ENCODE measurements at places on chromosomes 5 and 9. TPM values are rescaled to one million over a fixed set of nuclear protein-coding genes. Genes with fewer than 3 reads are reported as not detected.

DNA sequence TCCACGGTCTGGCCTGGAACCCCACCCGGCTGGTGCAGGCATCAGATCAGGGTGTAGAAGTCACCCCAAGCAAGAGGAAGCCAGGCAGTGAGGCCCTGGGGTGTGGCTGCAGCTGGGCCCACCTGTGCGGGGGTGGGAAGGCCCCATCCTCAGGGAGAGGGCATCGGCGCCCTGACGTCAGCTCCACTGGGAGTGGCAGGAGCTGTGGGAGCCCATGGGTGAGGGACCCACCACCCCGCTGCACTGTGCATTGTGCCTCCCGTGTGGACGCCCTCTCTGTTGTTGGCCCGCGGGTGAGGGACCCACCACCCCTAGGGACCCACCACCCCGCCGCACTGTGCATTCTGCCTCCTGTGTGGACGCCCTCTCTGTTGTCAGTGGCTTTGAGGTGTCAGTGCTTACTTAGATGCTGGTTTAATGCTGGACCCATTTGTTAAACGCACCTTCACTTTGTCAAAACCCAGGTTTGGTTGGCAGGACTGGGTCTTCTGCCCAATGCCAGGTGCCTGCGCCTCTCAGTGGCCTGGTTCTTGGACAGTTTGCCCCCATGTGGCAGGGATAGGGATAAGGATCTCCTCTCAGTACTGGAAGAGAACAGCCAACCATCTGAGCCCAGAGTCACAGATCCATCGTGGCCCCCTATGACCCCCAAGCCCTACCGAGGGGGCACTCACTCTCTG lies 6.9 kb upstream of the EXOC3 start:
- DNase-seq, result no peak

- no peak for DNase-seq
Observed at GRCh38 chr9:128481561-128481960, 23.0 kb upstream of the GLE1 start.

DNA sequence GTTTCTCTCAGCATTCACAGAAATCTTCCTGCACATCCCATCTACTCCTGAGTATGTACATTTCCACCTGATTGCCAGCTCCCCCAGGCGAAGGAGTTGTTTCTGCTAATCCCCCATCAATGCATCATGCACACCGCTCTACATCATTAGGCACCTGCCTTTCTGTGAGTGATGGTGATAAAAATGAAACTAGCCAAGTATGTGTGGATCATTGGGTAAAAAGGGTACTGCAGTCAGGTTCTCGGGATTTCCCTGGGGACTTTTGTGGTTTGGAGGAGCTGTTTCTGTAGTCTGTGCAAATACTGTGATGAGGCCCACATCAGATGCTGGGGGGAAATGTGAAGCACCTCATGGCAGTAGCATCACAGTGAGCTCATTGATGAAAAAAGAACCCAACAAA lies 30.4 kb downstream of the CAMK4 start:
- DNase-seq, result peak; percentile 21

- no peak for DNase-seq
Observed at GRCh38 chr5:28734396-28734795, 1696.0 kb upstream of the CDH9 start.

DNA sequence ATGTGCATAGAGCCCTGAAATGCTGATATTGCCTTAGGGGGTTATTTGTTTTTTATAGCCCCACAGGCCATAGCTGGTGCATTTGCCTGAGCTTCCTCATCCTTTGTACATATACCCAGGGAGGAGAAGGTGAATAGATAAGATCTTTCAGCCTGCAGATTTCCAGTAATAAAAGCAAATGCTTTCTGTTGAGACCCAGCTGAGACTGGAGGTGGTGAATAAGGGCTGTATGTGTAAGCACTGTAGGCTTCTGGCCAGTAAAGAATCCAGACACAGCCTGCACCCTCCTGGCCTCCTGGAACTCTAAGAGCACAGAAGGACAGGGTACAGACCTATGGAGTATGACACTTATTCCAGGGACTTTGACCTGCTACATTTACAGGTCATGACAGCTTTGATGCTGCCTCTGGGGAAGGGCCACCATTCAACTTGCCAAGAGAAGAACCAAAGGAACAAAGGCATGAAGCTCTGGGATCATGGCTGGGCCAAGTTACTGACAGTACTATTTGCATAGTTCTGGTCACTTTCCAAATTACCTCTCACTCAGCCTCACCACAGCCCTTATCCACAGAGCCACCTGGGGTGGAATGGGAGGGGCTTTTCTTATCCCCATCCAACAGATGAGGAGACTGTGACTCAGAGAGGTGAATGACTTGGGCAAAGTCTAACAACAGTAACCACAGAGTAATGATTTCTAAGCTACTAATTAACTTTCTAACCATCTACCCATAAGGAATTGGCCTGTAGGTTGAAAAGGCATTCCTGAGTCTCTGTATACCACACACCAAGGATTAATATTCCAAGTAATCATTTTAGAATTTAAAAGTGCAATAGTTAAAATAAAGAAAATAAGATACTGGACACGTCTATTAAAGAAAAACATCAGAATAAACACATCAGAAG lies 604.5 kb upstream of the KLF4 start:
- DNase-seq, result peak; percentile 98

GRCh38 chr5:81020478-81021167 lies 60.5 kb downstream of the RASGRF2 start:
- DNase-seq, result peak; percentile 41

- no peak for DNase-seq
Observed at GRCh38 chr5:991472-992267, 16.9 kb upstream of the NKD2 start.

- no peak for DNase-seq
Observed at GRCh38 chr5:132526974-132527564, 16.3 kb downstream of the IL5 start.

CXCL14 gene
- total RNA-seq, result 0.53 TPM

DMRT3 gene
- not detected for total RNA-seq

LTC4S gene
- total RNA-seq, result 1.2 TPM

GFI1B gene
- not detected for total RNA-seq
